ENCODE measurements at places on chromosomes 6 and 20.

GRCh38 chr6:88748141-88748540, 215.3 kb downstream of the RNGTT start:
- H3K27me3 ChIP-seq, result no peaks in the 10 kb centered on the region
- no peaks in the 10 kb centered on the region for H3K36me3 ChIP-seq
- no peaks in the 10 kb centered on the region for H3K4me1 ChIP-seq
- H3K4me3 ChIP-seq, result no peak overlapping the region

DNA sequence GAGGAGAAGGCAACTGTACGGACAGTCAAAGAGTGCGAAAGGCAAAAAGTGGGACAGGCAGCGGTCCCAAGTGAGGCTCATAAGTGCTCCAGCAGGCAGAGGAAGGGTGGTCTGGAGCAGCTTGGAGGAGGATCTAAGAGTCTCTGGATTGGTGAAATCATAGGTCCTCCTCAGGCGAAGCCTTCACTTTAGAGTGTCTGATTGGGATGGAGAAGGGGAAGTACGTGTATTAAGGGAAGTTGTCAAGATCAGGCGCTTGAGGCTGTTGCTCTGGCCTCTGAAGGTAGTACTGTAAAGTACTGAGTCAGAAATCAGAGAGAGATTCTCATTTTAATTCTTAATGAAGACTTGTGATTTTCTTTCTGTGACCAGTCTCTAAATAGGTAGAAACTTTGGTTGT, 185.6 kb downstream of the KIF16B start:
- no peaks in the 10 kb centered on the region for H3K27me3 ChIP-seq

DNA sequence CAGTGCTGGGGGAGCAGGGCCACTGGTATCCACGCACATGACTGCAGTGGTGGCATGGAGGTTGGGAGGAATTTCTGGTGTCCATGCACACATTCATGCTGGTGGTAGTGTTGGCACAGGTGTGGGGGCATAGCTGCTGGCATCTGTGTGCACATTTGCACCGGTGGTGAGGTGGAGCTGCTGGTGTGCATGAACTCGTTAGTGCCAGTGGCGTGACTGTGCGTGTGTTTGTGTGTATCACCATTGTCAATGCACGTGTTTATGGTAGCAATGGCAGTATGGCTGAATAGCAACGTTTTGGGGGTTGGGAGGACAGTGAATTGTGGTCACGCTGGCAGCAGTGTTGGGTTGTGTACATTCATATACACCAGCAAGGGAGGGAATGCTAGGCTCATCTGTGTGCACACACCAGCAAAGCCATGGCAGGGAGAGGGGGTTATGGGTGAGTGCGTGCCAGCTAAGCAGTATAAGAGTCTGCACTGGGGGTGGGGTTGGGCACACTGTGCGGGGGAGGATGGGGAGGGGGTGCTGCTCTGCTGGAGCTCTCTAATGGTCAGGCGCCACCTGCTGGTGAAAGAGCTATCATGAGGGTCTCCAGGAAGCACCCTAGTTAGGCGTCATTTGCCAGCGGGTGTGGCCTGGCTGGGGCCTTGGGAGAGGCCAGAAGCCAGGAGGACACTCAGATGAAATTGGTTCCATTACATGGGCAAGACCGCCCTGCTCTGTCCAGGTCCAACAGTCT, 626.1 kb upstream of the ID4 start:
- no peaks in the 10 kb centered on the region for H3K27me3 ChIP-seq
- DNase-seq, result no peak
- no peak overlapping the region for H3K27ac ChIP-seq
- no peaks in the 10 kb centered on the region for H3K4me1 ChIP-seq

DNA sequence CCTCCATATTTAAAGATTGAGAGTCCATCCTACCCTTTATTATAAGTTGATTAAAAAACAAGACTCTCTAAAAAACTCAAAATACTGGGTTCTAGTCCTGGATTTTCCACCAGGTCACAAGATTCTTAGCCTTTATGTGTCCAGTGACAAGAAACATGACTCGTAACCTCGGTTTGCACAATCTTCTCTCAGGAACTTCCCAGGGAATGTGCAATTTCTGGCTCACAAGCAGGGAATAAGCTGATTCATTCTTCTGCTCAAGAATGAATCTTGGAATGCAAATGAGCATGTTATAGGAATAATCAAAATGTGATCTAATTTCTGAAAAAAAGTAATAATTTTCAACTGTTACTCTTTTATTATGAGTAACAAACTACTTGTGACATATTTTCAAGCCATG, 45.1 kb downstream of the OGFRL1 start:
- DNase-seq, result no peak
- no peak overlapping the region for H3K4me3 ChIP-seq
- H3K4me1 ChIP-seq, result no peaks in the 10 kb centered on the region

- H3K27ac ChIP-seq, result no peak overlapping the region
- DNase-seq, result no peak
- H3K4me3 ChIP-seq, result no peak overlapping the region
- peaks cover 77% of the 10 kb centered on the region for H3K27me3 ChIP-seq
These were observed 135.6 kb downstream of the ANKRD60 start for GRCh38 chr20:58092871-58093270.

DNA sequence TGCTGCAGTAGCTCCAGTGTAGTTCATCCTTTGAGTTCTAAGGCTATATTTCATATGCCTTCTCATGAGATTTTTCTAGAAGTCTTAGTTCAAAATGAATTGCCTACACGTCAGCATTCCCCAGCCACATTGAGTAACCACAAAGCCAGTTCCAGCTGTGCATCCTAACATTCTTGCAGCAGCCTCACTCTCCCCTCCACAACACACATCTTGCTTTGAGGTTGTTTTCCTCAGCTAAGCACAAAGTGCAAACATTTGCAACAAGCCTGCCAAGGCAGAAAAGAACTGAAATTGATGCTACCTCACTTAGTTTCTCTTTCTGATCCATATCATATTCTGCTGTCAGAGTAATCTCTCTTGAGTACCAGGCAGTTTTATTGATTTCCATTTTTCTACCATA, 160.7 kb upstream of the KCNQ5 start:
- peaks cover 46% of the 10 kb centered on the region for H3K27me3 ChIP-seq
- no peaks in the 10 kb centered on the region for H3K4me1 ChIP-seq
- peaks cover 3% of the 10 kb centered on the region for H3K36me3 ChIP-seq
- no peak for DNase-seq
- no peak overlapping the region for H3K4me3 ChIP-seq

DNA sequence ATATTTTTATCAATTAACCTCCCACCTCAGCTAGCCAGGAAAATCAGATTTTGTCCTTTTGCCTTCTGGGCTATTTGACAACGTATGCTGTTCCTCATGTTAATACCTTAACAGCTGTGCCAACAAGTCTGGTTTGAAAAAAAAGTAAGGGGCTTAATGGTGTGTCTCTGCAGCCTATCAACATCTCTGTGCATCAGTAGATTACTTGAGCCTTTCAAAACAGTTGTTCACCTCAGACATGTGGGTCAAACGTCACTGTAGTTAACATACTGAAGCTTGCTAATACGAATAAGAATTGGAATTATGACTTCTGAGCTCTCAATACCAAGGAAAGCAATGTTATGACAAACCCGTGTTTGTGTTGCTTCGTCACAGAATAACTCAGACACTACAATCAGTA, 23.0 kb downstream of the CEP57L1 start:
- DNase-seq, result no peak
- no peak overlapping the region for H3K4me3 ChIP-seq
- H3K27ac ChIP-seq, result no peak overlapping the region
- H3K27me3 ChIP-seq, result no peaks in the 10 kb centered on the region
- peaks cover 24% of the 10 kb centered on the region for H3K4me1 ChIP-seq
- no peaks in the 10 kb centered on the region for H3K36me3 ChIP-seq
